ENCODE measurements at places on chromosomes 16 and 17.
A peak's percentile ranks its signal among the peaks of the same experiment; 100 is the strongest.

- no peak for DNase-seq
These were observed 1422.6 kb upstream of the CDH8 start for GRCh38 chr16:63458846-63459245.

- no peak for DNase-seq
These were observed 981 bp upstream of the CEP131 start for GRCh38 chr17:81223762-81224130.

DNA sequence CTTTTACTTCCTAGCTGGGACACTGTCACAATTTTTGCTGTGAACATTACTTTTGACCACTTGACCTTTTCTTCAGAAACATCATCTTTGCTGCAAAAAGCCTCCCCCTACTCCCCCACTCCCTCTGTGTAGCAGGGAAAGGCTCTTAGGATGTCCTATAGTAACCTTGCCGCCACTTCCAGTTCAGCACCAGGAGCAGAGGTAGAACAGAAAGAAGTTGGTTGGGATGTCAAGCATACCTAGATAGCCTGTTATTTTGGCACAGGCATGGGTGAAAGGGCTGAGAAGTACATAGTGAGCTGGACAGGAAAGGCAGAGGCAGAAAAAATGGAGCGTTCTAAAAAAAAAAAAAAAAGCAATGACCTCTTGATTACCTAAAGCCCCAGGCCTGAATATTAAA, 31.3 kb downstream of the SMIM36 start:
- DNase-seq, result no peak

- no peak for DNase-seq
These were observed 407.0 kb upstream of the TOM1L1 start for GRCh38 chr17:54493691-54494090.

DNA sequence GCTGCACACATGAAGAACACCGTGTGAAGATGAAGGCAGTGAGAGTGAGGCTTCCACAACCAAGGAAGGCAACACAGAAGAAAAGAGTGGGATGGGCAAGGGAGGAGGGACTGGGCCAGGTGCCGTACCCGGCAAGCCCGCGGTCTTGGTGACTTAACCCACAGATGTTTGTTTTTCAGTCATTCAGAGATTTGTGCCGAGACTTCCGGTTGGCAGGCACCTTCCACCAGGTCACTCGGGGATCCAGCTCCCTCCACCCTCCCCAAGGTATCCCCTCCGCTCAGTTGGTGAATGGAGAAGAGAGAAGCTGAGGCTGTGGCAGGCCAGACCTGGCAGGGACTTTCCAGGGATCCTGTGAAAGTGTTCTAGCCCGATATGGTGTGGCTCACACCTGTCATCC, 4.9 kb upstream of the KREMEN2 start:
- no peak for DNase-seq

DNA sequence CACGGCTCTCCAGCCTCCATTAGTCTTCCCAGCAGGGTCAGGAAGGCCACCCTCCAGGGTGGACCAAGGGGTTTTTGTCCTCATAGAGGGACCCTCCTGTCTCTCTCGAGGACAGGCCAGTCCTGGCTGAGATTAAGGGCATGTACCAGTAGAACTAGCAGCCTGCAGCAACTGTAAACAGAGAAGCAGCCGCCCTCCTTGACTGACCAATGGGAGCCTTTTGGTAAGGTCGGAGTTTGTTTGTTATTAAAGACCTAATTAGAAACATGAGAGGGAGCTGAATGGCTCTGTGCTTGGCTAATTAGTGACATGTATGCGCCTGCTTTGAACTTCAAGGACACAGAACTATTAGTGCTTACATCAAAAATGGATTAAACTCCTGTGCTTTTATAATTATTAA, 80.0 kb downstream of the CCDC182 start:
- no peak for DNase-seq

DNA sequence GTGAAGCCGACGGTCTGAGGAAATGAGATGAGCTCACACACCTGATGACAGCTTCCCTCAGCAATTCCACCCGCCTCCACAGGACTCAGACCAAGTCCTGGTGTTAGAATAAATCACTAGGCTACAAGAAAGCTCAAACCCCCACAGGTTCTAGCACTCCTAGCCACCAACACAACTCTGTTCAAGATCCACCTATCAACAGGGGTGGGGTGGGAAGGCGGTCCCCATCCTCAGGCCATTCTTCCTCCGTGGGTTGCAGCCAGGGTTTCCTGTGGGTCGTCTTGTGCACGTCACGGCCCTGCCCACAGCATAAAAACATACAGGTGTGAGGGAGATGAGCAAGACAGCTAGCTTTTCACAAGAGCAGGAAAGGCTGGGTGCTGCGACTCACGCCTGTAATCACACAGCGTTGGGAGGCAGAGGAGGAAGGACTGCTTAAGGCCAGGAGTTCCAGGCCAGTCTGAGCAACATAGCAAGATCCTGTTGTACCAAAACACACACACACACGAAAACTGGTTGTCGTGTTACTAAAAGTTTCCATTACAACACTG, 81.1 kb downstream of the ANKRD11 start:
- DNase-seq, result peak; percentile 48

DNA sequence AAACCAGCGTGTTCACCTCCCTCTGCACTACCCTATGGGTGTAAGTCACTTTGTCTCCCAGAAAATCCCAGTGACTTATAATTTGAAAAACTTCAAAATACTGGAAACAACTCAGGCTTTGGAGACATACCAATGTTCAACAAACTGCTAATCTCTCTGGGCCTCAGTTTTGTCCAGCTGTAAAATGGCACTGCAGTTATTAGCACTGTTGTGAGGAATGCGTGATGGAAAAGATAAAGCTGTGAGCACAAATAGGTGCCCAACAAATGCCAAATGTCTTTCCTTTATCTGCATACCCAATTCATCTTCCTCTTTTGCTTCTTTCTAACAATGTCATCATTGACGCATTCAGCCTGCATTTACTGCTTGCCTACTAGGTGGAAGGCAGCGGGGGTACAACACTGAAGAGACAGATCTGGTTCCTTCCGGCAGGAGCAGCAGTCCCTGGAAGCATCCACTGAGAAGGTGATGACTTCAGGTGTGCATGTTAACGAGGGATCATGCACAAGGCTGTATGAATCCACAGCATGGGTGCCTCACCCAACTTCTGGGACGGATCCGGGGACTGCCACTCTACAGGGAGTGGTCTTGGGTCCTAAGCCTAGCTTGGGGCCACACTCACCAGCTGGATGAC, 63.4 kb downstream of the CYTH1 start:
- no peak for DNase-seq

GRCh38 chr17:64393000-64393402, 2.3 kb upstream of the PECAM1 start:
- DNase-seq, result no peak

GRCh38 chr17:7167832-7168231, 11.3 kb downstream of the ASGR1 start:
- DNase-seq, result no peak

DNA sequence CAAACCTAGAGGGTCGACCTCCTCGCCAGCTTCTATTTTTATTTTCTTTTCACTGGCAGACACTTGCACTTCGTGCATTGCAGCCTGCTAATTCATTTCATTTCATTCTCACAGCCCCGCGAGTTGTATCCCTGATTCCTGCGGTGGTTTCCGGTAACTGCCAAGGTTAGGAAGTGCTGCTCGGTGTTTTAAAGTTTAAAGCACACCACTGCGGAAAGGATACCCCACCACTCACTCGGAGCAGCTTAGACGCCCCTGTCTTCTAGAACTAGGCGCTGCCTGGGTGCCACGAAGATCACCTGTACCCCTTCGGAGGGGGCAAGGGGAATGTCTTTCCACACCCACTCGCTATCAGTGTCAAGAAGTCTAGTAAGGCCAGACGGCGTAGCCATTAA, 509 bp downstream of the CNEP1R1 start:
- peak; percentile 17 for DNase-seq

DNA sequence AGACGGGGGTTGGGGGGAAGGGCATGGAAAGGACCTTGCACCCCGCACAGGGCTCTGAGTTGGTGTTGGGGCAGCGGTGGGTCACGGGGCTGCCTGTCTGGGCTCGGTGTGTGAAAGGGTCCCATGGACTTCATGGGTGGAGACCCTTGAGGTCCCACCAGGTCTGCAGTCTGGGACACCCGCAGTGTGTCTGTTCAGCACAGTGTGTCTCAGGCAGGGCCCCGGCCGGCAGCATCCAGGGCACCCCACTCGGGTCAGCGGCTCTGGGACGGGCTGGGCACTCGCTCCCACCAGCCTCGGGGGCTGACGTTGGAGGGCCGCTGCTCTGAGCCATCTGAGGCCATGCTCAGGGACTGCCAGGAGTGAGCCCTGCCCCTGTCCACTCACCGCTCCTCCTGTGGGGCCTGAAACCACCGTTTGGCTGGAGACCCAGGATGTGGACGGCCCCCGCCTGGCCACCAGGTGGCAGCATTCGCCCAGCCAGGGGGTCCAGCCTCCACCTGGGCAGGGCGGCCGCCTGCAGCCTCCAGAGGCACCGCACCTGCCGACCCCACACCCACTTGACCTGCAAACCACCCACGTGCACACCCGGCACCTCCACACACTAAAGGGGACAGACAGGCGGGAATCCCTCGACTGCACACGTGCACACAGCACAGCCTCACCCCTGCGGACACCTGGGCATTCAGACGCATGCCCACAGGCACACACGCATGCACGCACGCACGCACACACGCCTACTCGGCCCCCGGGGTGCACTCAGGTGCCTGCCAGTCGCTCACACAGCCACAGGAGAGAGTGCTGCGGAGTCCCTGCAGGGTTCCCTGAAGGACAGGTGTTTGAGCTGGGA, 10.1 kb upstream of the ZFPM1 start:
- peak; percentile 62 for DNase-seq

- no peak for DNase-seq
These were observed 11.1 kb upstream of the NUDT7 start for GRCh38 chr16:77711179-77711578.

GRCh38 chr17:28325211-28325610, 6.2 kb downstream of the TMEM97 start:
- DNase-seq, result no peak

- DNase-seq, result no peak
These were observed 8.7 kb downstream of the DLX4 start for GRCh38 chr17:49977463-49978389.

Measured in T-helper 1 cell (primary cell).